NCI-H187 treated with DMSO at 0.1 percent for 48 hours (cell line): ENCODE measurements at places on chromosomes 12 and 14.

DNA sequence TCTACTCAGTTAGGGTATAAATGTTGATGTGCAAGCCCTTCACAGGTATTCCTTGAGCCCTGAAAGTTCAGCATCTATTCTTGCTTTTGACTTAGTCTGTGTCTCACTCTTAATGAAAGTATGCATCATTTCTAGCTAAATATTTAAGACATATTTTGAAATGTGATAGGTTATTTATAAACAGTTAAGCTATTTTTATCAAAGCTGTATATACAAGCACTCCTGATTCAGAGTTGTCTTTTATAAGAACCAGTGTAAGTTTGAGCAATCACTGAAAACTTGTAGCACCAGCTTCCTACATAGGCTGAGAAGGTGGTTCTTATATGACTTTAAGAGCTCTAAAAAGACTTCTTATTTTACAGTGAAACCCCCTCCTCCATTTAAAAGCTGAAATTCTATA is 98.6 kb downstream of the MYF5 start:
- no peak for DNase-seq

DNA sequence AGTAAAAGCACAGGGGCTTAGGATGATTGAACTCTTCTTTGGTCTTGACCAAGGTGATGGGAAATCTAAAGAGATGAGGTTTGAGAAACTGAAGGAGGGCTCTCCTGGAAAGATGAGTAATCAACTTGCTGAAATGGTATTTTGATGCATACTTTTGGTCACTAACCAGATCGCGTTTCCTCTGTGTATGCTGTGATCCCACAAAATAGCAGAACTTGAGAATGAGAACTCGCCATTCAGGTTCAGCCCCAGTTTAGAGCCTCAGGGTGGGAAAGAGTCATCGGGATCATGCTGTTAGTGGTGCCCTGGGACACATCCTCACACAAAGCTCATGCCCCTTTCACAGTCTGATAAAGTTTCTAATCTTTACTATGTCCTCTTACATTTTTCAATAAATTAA is 488.8 kb downstream of the ETNK1 start:
- no peak for DNase-seq

GRCh38 chr14:35814371-35815005 is 5.4 kb upstream of the RALGAPA1 start:
- peak; percentile 31 for DNase-seq

DNA sequence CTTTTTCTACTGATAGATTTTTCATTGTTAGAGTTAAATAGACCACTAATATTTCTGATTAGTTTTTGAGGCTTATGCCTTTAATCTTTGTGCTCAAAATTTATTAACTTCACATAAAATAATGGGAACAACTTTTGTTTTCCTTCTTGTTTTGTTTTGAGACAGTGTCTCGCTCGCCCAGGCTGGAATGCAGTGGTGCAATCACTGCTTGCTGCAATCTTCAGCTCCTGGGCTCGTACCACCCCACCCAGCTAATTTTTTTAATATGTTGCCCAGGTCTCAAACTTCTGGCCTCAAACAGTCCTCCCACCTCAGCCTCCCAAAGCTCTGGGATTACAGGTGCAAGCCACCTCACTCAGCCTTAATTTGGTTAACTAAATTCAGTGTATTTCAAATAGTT is 16.8 kb downstream of the SCFD1 start:
- no peak for DNase-seq

DNA sequence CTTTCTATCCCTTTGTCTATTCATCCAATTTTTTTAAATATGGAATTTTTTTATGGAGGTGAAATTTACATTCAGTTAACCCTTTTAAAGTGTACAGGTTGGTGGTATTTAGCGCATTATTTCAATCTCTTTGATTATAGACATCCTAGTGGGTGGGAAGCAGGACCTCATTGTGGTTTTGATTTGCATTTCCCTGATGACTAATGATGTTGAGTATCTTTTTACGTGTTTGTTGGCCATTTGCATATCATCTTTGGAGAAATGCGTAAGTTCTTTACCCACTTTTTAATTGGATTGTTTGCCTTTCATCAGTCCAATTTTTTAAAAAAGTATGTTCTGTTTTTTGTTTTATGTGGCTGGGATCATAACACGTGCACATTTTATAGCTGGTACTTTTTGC is 20.8 kb downstream of the PAPLN start:
- no peak for DNase-seq

- no peak for DNase-seq
Observed at GRCh38 chr12:132517013-132517739, 27.2 kb downstream of the FBRSL1 start.

GRCh38 chr14:35284506-35284905 is 7.7 kb upstream of the PSMA6 start:
- no peak for DNase-seq

DNA sequence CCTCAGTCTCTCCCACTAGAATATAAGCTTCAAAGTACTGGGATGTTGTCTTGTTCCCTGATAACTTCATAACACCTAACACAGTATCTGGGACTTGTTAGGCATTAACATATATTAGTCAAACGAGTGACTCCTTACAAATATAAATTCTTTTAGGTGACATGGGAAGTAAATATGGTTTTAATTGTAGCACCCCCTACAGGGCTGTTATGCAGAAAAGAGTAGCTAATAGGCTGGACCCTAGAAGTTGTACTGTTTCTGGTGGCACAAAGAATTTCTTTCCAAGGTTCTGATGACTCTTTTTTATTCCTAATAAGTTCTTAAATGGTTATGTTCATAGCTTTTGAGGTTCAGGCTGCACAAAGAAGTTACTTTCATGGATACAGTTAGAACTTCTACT is 29.8 kb downstream of the GPATCH2L start:
- DNase-seq, result no peak

GRCh38 chr14:99758872-99759545 is 34.2 kb upstream of the EML1 start:
- DNase-seq, result no peak

DNA sequence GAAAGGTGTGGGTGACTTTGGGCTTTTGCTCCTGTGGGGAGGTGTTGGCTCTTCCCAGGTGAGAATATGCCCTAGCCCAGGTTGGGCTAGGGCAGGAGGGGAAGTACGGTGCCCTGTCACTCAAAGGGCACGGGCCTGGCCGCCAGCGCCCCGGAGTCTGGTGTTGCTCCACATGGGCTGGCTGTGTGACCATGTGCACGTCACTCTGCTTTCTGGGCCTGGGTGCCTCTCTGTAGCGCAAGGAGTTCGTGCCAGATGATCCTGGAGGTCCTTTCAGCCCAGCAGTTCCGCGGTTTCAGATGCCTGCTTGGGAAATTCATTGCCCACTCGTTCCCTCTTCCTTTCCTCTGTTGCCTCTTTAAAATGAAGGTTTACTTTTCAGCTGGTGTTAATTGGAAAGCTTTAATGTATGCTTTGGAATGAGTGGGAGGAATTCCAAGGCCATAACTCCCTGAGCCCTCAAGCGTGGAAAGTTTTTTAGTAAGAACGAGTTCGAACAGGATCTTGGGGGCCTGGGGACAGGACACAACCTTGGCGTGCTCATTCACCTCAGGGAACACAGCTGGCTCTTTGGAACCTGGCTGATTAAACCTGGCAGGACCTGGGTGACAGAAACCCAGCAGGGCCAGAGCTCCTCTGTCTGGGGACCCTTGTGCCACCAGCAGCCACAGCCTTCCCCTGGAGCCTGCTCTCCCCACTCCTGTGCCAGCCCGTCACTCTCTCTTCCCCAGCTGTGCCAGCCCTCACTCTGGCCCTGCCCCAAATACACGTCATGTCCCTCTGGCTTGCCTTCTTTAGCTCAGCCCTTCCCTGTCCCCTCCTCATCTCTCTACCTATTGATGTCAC is 42.8 kb downstream of the TSPAN9 start:
- no peak for DNase-seq

DNA sequence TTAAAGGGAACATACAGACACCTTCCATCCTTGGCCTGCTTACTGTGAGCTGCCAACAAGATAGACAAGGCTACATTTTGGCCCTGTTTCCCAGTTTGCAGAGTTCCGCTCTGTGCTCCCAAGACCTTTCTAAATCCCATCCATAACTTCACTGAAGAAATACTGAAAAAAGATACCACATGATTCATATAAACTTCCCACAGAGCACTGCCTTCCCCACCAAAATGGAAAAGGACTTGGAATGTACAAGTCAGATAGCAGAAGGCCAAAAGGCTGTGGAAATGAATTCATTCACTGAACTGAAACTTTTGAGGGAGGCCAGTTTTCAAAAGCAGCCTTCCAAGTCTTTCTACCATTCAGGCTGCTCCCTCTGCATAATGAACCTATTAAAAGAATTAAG is 29.6 kb downstream of the PDZRN4 start:
- DNase-seq, result no peak

DNA sequence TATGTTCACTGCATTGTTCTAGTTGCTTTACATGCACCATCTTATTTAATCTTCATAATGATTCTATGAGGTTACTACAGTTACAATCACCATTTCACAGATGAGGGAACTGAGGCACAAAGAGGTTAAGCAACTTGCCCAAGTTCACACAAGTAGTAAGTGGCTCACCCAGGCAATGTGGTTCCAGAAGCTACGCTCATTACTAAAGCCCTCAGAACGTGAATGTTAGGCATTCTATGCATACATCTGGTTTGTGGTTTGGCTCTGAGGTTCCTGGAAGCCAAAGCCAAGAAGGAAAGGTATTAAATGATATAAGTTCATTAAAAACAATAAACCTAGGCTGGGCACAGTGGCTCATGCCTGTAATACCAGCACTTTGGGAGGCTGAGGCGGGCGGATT is 14.4 kb upstream of the VRTN start:
- DNase-seq, result no peak

GRCh38 chr12:32515137-32515873 is 115.9 kb downstream of the FGD4 start:
- no peak for DNase-seq

DNA sequence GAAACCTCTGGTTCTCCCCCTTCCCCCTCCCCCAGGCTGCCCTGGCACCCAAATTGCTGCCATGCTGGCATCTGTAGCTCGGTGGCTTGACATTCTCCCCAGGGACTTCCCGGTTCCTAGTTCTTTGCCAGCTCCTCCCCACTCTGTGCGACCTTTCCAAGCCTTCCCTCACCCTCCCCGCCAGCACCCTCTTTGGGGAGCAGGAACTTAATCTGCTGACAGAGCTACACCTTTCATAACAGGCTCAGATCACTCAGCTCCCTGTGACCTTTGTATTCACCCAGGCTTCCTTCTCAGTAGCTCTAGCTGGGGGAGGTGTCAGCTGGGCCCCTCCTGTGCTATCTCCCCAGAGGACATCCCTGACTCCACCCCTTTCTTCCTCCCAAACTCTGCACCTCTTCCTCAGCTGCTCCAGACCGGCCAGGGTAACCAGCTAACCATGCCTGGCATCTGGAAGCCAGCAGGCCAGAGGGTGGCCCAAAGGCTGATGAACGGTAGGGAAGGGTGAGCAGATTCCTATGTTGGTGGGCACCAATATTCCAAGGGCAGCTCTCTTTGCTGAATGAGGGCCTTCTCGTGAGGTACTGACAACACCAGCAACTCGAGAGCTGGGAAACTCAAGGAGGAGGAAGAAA is 1.8 kb upstream of the COX14 start:
- no peak for DNase-seq

- no peak for DNase-seq
Observed at GRCh38 chr14:67241411-67242167, at the start of gene PALS1. PALS1 (plus strand) TSS chr14:67241435; CDS start chr14:67279171, 37,736 bp downstream.

DNA sequence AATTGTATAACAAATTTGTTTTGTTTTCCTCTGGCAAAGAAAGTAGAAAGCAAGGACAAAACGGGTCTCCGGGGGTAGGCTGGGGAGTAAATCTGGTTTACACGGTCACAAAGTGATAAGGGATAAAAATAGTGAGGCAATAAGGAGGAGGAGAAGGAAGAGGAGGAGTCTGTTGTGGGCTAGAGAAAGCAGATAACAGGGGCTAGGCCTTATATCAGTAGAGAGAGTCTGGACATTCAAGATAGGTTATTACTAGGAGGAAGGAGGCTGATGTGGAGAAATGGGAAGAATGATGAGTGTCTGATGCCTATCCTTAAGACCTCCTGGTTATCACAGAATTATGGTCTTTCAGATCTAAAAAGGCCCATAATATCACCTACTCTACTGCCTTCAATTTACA is 83.2 kb upstream of the SSTR1 start:
- no peak for DNase-seq

DNA sequence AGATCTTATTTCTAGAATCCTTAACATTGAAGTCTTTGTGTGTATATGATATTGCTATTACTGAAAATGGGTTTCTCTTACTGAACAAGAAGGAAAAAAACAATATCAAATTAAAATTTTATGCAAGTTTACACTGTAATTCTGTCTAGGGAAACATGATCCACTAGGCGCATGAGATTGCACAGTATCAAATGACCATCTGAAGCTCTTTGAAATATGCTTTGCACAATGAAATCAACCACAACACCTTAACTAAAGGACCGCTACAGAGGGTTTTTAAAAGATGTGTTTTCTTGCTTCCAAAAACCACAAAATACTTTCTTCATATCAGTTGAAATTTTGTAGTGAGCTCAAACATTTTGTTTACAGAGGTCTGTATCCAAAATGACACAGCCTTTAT is 15.1 kb upstream of the KERA start:
- DNase-seq, result no peak

- DNase-seq, result no peak
Observed at GRCh38 chr14:77055306-77055705, 26.8 kb upstream of the IRF2BPL start.

GRCh38 chr14:69708586-69709560 is 58.1 kb upstream of the SRSF5 start:
- no peak for DNase-seq

GRCh38 chr12:113769305-113769704 is 196.8 kb downstream of the RBM19 start:
- no peak for DNase-seq

- DNase-seq, result no peak
Observed at GRCh38 chr12:70359458-70360197, 6.5 kb upstream of the KCNMB4 start.
